Heart right ventricle (tissue), 16 donors: ENCODE measurements at places on chromosomes 11 and 22. TPM values are rescaled to one million over a fixed set of nuclear protein-coding genes. Genes with fewer than 3 reads are reported as not detected.

DNA sequence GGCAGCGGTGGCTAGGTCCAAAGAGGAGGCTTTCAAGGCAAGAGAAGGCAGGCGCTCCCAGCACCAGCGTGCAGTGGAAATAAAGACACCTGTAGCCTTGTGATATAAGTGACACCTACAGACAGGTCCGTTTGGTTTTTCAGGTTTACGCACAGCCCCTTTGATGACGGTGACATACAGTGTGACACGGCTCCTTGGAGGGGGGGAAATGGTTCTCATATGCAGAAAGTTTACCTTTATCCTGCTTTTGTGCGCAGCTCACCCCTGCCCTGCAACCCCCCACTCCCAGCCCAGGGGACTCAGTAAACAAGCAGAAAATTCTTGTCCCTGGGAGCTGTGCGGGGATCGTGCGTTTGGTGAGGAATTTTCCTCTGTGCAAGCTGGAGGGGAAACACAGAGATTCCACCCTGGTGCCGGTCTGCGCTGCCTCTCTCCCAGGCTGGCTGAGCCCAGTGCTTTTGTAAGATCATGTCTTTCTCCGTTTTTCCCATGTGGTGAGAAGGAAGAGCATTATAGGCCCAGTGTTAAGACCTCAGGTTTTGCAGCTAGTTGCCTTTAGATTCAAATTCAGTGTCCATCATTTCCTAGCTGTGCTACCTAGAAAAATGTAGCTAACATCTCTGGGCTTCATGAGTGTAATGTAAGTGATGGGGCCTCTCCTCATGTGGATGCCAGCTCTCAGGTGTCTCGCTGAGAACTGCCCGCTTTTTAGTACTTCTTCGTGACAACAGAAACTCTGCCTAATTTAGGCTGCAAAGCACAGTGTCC, at the start of gene ELF5:
ELF5 (minus strand) TSS at position 113 of the 768 bp plus-strand sequence. CDS start 8,045 bp downstream, outside the sequence.
- no peak for DNase-seq

DNA sequence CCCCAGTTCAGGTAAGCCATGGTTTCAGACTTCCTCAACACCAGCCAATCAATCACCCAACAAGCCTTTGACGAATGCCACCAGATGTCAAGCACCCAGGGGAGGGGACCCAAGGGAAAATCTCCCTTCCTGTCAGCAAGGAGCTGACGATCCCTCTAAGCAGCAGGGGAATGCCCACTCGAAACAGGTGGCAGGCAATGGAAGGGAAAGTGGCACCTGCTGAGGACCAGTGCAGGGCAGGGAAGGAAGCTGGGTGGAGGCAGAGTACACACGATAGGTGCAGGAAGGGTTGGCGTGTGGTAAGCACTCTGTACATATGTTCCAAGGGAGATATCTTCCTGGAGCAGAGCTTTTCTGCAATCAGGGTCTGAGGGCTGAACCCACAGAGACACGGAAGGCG, 11.7 kb upstream of the CREB3L1 start:
- DNase-seq: no peak

GRCh38 chr22:20177217-20177911, 26.5 kb upstream of the CCDC188 start:
- no peak for DNase-seq

DNA sequence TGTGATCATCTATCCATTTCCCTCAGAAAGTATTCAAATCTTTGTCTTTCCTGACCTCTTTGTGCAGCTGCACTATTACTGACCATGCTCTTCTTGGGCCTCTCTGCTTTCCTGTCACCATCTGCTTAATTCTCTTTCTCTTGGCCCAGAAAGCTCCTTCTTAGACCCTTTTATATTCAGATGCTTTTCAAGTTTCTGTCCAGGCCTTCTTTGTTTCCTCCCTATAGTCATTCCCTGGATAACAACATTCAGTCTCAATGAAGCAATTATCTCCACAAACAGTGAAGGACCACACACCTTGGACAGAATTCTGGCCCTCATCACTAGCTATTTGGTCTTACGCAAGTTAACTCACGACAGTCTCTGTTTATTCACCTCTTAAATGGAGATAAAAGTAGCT, 89.7 kb downstream of the LARGE2 start:
- no peak for DNase-seq

DNA sequence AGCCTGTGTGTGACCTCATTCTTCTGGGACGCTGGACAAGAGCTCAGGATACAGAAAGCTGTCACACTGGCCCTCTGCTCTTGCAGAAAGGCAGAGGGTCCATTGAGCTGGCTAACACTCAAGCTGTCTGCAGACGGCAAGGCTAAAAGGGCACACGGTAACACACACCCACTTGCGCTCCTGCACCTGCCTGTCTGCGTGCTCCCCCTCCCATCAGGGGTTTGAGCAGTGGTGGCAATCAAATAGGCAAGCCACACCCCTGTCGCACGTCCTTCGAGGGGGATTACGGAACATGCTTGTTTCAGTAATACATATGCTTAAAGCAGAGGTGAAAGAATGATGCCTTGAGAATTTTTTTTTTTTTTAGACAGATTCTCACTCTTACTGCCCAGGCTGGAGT, 7.1 kb upstream of the QSER1 start:
- no peak for DNase-seq

- peak; percentile 89 for DNase-seq
These were observed at the start of gene FADS1 for GRCh38 chr11:61816736-61817455. TSS of gene FADS1 (minus strand) at chr11:61817003. CDS start at chr11:61816929, 74 bp downstream.

DNA sequence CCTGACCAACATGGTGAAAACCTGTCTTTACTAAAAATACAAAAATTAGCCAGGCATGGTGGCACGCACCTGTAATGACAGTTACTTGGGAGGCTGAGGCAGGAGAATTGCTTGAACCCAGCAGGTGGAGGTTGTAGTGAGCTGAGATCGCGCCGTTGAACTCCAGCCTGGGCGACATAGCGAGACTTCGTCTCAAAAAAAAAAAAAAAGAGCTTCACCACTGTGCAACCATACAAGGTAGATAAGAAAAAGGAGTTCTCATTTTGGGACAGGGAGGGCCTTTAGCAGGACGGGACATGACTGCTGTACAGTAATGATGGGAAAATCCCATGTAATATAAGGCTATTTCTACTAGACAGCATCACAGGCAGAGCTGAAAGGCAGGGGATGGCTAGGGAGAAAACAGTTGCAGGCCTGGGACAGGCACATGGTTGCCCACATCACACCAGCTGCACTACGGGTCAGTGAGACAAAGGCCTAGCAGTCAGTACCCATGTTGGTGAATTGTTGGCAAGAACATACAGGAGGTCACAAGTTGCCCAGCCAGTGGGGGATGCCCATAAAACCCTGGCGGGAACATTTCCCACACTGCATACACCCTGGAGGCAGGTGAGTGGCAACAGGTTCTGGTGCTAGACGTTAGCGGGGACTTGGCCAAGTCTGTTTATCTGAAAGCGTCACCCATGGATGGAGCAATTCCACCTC, 5.4 kb downstream of the TANGO2 start:
- DNase-seq: no peak

DNA sequence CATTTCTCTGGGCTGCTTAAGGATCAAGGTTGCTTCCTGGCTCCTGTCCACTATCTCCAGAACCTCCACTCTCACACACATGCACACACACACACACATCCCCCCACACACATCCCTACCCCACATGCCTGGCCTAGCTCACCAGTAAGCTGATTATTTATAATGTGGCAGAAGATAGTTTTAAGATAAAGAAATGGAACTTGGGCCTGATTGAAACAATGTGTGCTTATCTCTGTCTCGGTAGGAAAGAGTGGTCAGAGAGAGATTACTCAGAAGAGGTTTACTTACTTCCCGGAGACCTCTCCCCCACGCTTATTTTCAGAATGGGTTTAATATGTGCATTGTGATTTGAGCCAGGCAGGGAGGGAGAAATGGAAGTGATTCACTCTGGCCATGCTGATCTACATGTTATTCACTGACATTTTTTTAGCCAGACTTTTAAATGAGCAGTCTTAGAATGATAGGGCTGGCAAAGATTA, 422.4 kb downstream of the TENM4 start:
- DNase-seq: no peak

- DNase-seq: no peak
These were observed 9.7 kb downstream of the OR5AN1 start for GRCh38 chr11:59368238-59369022.

DNA sequence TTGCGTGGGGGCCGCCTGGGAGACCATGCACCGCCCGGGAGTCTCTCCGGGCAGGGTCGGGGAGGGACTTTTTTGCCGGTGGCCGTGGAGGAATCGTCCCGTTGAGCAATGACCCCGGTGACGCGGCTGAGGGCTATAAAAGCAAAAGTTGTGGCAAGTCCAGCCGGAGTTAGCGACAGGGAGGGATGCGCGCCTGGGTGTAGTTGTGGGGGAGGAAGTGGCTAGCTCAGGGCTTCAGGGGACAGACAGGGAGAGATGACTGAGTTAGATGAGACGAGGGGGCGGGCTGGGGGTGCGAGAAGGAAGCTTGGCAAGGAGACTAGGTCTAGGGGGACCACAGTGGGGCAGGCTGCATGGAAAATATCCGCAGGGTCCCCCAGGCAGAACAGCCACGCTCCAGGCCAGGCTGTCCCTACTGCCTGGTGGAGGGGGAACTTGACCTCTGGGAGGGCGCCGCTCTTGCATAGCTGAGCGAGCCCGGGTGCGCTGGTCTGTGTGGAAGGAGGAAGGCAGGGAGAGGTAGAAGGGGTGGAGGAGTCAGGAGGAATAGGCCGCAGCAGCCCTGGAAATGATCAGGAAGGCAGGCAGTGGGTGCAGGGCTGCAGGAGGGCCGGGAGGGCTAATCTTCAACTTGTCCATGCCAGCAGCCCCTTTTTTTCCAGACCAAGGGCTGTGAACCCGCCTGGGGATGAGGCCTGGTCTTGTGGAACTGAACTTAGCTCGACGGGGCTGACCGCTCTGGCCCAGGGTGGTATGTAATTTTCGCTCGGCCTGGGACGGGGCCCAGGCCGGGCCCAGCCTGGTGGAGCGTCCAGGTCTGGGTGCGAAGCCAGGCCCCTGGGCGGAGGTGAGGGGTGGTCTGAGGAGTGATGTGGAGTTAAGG, at the start of gene NEAT1:
NEAT1 (plus strand) TSS at position 166 of the 883 bp plus-strand sequence.
- DNase-seq: peak; percentile 99

- no peak for DNase-seq
These were observed 1047.7 kb downstream of the BRD1 start for GRCh38 chr22:48779661-48780596.

DNA sequence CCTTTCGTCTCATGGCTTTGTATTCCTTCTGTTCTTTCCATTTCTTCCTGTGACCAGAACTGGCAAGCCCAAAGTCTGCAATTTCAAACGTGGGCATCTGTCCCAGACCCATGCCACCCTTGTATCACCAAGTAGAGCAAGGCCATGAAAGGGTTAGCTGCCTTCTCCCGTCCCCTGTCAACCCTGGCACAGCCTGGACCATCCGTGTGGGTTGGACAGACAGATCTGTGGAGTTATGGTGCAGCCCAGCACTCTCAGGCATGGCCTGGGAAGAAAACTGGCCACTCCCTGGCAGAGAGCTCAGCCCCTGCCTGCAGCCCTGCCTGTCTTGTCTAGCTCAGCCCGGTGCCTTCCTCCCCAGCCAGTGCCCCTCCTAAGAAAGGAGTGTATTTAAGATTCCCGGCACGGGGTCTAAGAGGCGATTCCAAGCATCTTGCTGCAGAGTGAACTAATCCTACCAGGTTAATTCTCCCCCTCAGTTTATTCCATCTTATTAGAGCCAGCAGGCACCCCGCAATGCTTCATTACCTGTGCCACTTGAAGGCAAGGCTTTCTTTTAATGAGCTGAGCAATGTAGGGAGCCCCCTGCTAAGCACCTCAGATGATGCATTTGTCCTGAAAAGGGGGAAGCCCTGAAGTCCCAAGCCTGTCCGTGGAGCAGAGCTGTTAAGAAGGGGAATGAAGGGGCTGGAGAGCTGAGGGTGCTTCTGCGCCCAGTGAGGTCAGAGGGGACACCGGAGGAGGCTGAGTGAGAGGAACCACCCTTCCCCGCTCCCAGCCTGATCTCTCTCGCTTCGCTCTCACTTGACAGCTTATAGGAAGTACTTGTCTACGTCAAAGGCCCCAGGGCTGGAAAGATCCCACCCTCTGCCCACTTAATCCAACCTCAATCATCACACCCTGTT, 130.6 kb downstream of the SPATA19 start:
- DNase-seq: no peak

DNA sequence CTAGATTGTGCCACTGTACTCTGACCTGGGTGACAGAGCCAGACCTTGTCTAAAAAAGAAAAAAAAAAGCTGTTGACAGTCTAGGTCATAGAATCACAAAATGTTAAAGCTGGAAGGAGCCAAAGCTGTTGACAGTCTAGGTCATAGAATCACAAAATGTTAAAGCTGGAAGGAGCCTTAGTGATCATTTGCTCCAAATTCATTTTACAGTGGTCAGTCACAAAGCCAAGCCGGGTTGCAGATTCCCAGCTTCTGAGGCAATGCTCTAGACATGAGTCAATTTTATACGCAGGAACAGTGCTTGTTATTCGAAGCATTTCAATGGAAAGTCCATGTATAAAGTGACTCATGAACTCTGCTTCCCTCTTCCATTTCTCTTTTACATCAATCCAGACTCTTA, 47.4 kb downstream of the SYT13 start:
- DNase-seq: no peak

- no peak for DNase-seq
These were observed 590.8 kb downstream of the SOX6 start for GRCh38 chr11:15765530-15765929.

DNA sequence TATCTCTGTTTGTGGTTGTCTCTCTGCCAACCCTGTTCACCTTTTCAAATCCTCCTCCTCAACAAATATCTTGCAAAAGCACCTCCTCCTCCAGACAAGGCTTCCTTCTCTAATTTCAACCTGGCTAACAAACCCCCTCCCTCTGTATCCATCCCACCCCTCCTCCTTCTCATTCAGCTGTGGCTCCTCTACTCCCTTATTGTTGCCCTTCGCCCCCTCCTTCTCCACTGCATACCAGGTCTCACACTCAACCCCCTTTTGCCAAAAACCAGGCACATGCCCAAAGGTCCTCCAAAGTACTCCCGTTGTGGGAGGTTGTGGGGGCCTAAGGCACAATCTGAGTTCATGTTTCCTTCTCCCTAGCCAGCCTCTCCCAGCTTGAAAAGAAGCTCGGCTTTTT, 110.6 kb downstream of the JRKL start:
- no peak for DNase-seq

GRCh38 chr11:59859673-59860072, 6.6 kb downstream of the TCN1 start:
- DNase-seq: no peak

GRCh38 chr11:113690619-113691569, 15.2 kb downstream of the TMPRSS5 start:
- DNase-seq: no peak

GRCh38 chr11:130874396-130874795, 41.9 kb downstream of the SNX19 start:
- DNase-seq: no peak

Gene COX8A
- total RNA-seq: 1,274 TPM

Gene B4GAT1
- 37.5 TPM for total RNA-seq

Gene DDIAS
- total RNA-seq: 2.4 TPM

Gene DRD4
- total RNA-seq: not detected

Gene MISFA
- 13.4 TPM for total RNA-seq

Gene WNT11
- total RNA-seq: 9.3 TPM

Gene PACSIN3
- total RNA-seq: 334 TPM

Gene BBS1
- total RNA-seq: 22.5 TPM

Gene PHOX2A
- not detected for total RNA-seq
